Stomach (tissue), 19 donors: ENCODE measurements at places on chromosomes 4 and X. TPM values are rescaled to one million over a fixed set of nuclear protein-coding genes. Genes with fewer than 3 reads are reported as not detected.
A peak's percentile ranks its signal among the peaks of the same experiment; 100 is the strongest.

DNA sequence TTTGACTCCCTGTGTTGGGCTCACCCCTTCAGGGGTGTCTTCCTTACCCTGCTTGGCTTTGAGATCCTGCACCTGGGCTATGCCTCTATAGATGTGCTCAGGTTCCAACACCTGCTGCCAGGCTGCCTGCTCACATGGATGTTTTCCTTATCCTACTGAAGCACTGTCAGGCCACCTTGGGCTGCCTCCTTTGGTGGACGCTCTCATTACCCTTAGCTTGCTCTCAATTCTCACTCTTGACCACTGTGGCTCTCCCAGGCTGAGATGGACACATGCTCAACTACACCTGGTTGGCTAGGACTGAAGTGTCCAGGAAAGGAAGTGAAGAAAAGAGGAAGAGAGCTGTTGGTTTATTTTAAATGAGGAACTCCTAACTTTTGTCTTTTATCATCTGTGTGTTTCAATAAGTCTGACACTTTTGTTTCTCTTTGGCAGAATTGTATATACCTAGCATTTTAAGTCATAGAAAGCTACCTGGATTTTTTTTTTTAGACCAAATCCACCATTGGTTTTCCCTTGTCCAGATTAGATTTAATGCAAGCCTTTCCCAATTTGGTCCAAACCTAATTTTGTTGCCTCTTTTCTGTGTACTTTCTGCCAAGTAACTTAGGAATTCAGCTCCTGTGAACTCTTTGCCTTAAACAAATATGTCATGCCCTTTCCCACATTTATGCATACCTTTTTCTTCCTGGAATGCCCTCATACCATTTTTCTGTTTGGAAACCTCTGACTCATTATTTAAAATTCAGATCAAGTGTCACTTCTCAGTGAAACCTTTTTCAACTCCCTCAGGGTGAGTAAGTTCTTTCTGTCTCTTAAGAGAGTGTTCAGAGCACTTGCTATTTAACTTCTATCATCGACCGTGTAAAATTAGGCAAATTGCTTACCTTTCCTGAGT, 175.8 kb downstream of the GC start:
- H3K4me1 ChIP-seq, result peaks cover 22% of the 10 kb centered on the region
- no peaks in the 10 kb centered on the region for H3K27me3 ChIP-seq
- DNase-seq, result peak; percentile 46
- H3K27ac ChIP-seq, result peak overlapping the region; percentile 75

- H3K4me1 ChIP-seq, result no peaks in the 10 kb centered on the region
- no peaks in the 10 kb centered on the region for H3K27me3 ChIP-seq
- no peaks in the 10 kb centered on the region for H3K36me3 ChIP-seq
- peak; percentile 26 for DNase-seq
- no peak overlapping the region for H3K4me3 ChIP-seq
- H3K27ac ChIP-seq, result no peak overlapping the region
These were observed 37.9 kb downstream of the RAP2C start for GRCh38 chrX:132181364-132181763.

DNA sequence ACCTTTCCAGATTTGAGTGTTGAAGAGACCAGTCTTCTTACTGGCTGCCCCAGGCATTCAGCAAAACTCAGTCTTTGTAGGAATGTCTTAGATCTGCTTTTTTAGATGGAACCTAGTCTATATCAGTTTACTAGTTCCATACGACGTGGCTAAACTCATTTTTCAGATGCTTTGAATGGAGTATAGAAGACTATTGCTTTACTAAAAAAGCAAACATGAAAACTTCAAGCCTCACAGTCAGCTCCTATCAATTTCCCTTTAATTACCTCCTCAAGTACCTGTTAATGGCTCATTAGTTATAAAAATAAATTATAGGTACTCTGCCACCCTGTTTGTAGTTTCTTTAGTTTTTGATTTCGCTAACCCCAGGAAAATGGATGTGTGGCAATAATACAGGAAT, 63.0 kb upstream of the STOX2 start:
- H3K4me3 ChIP-seq, result no peak overlapping the region
- no peak overlapping the region for H3K27ac ChIP-seq
- no peaks in the 10 kb centered on the region for H3K36me3 ChIP-seq
- no peaks in the 10 kb centered on the region for H3K4me1 ChIP-seq
- peaks cover 3% of the 10 kb centered on the region for H3K27me3 ChIP-seq

GRCh38 chr4:102037566-102037965, 247.0 kb downstream of the BANK1 start:
- no peaks in the 10 kb centered on the region for H3K27me3 ChIP-seq
- DNase-seq, result no peak
- H3K4me3 ChIP-seq, result no peak overlapping the region
- no peak overlapping the region for H3K27ac ChIP-seq
- H3K4me1 ChIP-seq, result no peaks in the 10 kb centered on the region
- H3K36me3 ChIP-seq, result no peaks in the 10 kb centered on the region

DNA sequence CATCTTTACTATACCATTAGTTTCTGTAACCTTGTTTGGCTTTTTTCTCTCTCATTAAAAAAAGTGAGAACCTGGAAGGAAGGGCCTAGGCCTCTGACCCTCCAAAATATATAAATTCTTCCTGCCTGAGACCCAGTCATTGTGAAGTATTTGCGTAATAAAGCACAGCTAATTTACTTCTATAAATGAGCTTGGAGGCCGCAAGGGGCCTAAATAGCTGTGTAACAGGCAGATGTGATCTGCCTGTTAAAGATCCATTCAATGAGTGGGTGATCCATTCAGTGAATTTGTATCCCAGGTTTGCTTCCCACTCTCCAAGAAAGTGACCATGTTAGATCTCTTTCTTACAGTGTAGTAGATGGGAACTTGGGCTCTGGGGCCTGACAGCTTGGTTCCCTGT, 595 bp upstream of the PYURF start:
- H3K4me1 ChIP-seq, result peaks cover 9% of the 10 kb centered on the region
- H3K4me3 ChIP-seq, result peak overlapping the region; percentile 77
- no peaks in the 10 kb centered on the region for H3K27me3 ChIP-seq
- peaks cover 21% of the 10 kb centered on the region for H3K36me3 ChIP-seq
- DNase-seq, result no peak

DNA sequence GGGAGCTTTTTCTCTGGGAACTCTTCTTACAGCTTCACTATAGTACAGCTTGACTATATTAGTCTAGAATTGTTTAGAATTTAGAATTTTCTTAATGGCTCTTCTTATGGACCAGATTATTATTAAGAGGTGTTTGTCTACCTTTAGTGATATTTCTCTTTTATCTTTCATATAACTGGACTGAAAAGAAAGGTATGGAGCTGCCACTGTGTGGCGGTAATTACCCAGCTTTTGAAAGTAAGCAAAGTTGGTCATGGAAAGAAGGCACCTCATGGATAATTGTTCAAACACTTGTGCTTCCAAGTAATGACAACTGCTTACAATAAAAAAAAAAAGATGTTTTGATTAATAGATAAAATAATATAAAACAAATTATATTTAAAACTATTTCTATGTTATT, 1112.5 kb downstream of the TECRL start:
- H3K36me3 ChIP-seq, result no peaks in the 10 kb centered on the region
- no peak overlapping the region for H3K27ac ChIP-seq
- DNase-seq, result no peak
- no peak overlapping the region for H3K4me3 ChIP-seq

DNA sequence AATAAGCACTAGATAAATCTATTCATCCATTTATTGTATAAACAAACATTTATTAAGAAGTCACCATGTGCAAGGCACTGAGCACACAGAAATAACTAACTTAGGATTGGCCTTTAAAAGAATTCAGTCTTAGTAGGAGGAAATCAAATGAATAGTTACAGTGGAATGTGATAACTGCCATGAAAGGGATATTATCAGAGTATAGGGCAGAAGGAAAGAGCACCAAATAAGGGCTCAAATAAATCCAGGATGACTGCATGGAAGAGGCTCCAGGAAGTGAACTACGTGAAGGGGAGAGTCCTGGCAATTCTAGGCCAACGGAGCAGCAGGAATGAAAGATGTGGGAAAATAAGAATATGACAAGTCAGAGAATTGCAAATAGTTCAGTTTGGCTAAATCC, 406.0 kb downstream of the INPP4B start:
- no peak overlapping the region for H3K27ac ChIP-seq
- H3K4me1 ChIP-seq, result no peaks in the 10 kb centered on the region
- H3K4me3 ChIP-seq, result no peak overlapping the region
- H3K27me3 ChIP-seq, result no peaks in the 10 kb centered on the region

- peaks cover 27% of the 10 kb centered on the region for H3K4me1 ChIP-seq
- no peaks in the 10 kb centered on the region for H3K27me3 ChIP-seq
- no peak overlapping the region for H3K27ac ChIP-seq
- no peaks in the 10 kb centered on the region for H3K36me3 ChIP-seq
These were observed 2.5 kb downstream of the COQ2 start for GRCh38 chr4:83282049-83282535.

GRCh38 chr4:7640136-7640535, 205.4 kb upstream of the PSAPL1 start:
- no peak overlapping the region for H3K4me3 ChIP-seq
- H3K27ac ChIP-seq, result no peak overlapping the region
- H3K4me1 ChIP-seq, result no peaks in the 10 kb centered on the region
- peaks cover 18% of the 10 kb centered on the region for H3K27me3 ChIP-seq
- no peak for DNase-seq
- H3K36me3 ChIP-seq, result no peaks in the 10 kb centered on the region

GRCh38 chr4:4268776-4269175, 20.8 kb upstream of the TMEM128 start:
- DNase-seq, result no peak
- H3K4me1 ChIP-seq, result no peaks in the 10 kb centered on the region
- H3K27me3 ChIP-seq, result no peaks in the 10 kb centered on the region
- peaks cover 69% of the 10 kb centered on the region for H3K36me3 ChIP-seq
- H3K27ac ChIP-seq, result peak overlapping the region; percentile 64
- H3K4me3 ChIP-seq, result no peak overlapping the region

DNA sequence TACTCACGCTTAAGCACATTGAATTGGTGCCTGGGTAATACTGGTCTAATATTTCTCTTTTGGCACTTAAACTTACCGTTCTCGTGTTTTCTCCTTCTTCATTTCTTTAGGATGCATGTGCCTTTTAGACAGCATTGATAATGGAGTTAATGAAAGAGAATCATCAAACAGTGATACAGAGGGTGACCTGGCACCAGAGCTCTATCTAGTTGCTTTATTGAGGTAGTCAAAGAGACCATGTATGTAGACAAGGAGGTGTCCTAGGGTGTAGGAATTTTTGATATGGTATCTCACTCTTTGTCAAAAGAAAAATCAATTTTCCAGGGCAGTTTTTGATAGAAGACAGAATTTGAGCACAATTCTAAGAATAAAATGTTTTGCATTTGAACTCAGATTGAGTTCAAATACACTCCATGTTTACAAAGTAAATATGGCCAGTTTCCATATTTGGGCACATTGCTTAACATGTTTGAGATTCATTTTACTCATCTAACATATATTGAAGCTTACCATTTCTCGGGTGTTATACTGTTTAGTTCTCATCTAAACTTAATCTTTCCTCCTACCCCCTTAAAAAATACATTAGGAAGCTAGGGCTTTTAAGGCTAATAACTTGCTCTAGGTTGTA, 92.0 kb downstream of the WWC2 start:
- no peak overlapping the region for H3K27ac ChIP-seq
- peaks cover 15% of the 10 kb centered on the region for H3K4me1 ChIP-seq
- no peaks in the 10 kb centered on the region for H3K27me3 ChIP-seq
- no peak overlapping the region for H3K4me3 ChIP-seq

- H3K4me1 ChIP-seq, result no peaks in the 10 kb centered on the region
- H3K27ac ChIP-seq, result no peak overlapping the region
- no peaks in the 10 kb centered on the region for H3K27me3 ChIP-seq
- DNase-seq, result peak; percentile 40
- H3K4me3 ChIP-seq, result no peak overlapping the region
These were observed 169.2 kb downstream of the AFAP1 start for GRCh38 chr4:7770224-7771050.

DNA sequence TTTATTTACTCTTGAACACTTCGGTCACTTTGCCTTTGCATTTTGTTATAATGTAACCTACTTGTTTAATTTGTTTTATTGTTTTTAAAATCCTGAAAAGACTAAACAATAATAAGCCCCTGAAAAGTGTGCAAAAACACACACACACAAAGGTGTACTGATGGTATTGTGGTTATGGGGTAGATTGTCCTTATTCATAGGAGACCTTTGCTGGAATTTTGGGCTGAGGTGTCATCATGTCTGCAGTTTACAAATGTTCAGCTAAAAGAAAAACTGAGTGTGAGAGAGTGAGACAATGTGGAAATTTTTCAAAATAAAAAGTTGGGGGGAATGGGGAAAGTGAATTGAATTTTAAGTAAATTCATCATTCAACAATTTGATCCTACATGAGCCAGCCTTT, 174.9 kb downstream of the QDPR start:
- H3K4me1 ChIP-seq, result no peaks in the 10 kb centered on the region
- no peak overlapping the region for H3K4me3 ChIP-seq
- no peaks in the 10 kb centered on the region for H3K27me3 ChIP-seq

GRCh38 chr4:1872870-1873269, 1.7 kb downstream of the NSD2 start:
- H3K36me3 ChIP-seq, result no peaks in the 10 kb centered on the region
- no peak for DNase-seq
- H3K27ac ChIP-seq, result no peak overlapping the region

- no peak overlapping the region for H3K27ac ChIP-seq
- H3K4me1 ChIP-seq, result no peaks in the 10 kb centered on the region
- H3K36me3 ChIP-seq, result no peaks in the 10 kb centered on the region
- H3K4me3 ChIP-seq, result no peak overlapping the region
- no peaks in the 10 kb centered on the region for H3K27me3 ChIP-seq
These were observed 127.9 kb upstream of the NHS start for GRCh38 chrX:17247144-17247543.

DNA sequence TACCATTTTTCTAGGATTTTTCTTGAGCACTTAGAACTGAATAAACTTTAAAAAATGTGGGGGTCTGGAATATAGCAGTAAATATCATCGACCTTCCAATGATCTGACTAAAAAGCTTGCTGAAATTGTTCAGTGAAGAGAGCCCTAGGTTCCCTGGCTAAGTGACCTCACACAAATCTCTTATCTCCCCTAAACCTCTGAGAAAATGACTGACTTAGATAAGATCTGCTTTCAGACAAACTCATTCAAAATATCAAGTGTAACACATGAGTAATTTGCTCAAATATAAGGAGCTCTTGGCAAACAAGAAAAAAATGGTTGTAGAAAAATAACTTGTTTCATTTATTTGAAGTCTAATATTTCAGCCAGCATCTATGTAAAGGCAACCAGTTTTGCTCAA, 441.7 kb upstream of the SLIT2 start:
- H3K36me3 ChIP-seq, result no peaks in the 10 kb centered on the region
- no peak for DNase-seq
- H3K4me3 ChIP-seq, result no peak overlapping the region
- no peaks in the 10 kb centered on the region for H3K27me3 ChIP-seq
- H3K4me1 ChIP-seq, result no peaks in the 10 kb centered on the region
- no peak overlapping the region for H3K27ac ChIP-seq

- H3K4me3 ChIP-seq, result no peak overlapping the region
- H3K4me1 ChIP-seq, result no peaks in the 10 kb centered on the region
- H3K27ac ChIP-seq, result no peak overlapping the region
- no peaks in the 10 kb centered on the region for H3K27me3 ChIP-seq
These were observed 28.7 kb upstream of the FAM9B start for GRCh38 chrX:9062641-9063040.

Gene ATP6AP1
- 15.2 TPM for total RNA-seq

Gene HTN1
- not detected for total RNA-seq

Gene MBNL3
- 6.7 TPM for total RNA-seq

Gene SPANXD
- not detected for total RNA-seq

Gene MAGED4
- total RNA-seq, result 2.2 TPM

Gene FAM47E
- total RNA-seq, result not detected

Gene DCHS2
- 9.7 TPM for total RNA-seq

Gene MAGEA9B
- total RNA-seq, result not detected

Gene CT55
- not detected for total RNA-seq

Gene DSPP
- total RNA-seq, result not detected

Gene HELT
- not detected for total RNA-seq

Gene FAT4
- 6.7 TPM for total RNA-seq

Gene EXOC1L
- not detected for total RNA-seq

Gene ADAMTS3
- 0.89 TPM for total RNA-seq
